T1000 (cell line): ENCODE measurements at places on chromosomes 4 and X.

- DNase-seq, result no peak
These were observed 78.8 kb downstream of the CBR4 start for GRCh38 chr4:168931215-168931650.

GRCh38 chrX:121831601-121832000 lies 784.2 kb downstream of the GLUD2 start:
- DNase-seq, result no peak

- no peak for DNase-seq
These were observed 488 bp downstream of the TBC1D25 start for GRCh38 chrX:48540028-48540375.

DNA sequence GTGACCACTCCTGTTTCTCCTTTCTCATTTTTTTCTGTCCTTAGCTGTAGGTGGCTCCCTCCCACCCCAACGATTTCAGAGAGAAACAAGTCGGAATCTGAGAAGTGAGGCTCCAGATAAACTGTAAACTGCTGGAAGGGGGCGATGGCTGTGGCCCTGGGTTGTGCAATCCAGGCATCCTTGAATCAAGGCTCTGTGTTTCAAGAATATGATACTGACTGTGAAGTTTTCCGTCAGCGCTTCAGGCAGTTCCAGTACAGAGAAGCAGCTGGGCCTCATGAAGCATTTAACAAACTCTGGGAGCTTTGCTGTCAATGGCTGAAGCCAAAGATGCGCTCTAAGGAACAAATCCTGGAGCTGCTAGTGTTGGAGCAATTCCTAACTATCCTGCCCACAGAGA lies 37.7 kb downstream of the ETDC start:
- no peak for DNase-seq

DNA sequence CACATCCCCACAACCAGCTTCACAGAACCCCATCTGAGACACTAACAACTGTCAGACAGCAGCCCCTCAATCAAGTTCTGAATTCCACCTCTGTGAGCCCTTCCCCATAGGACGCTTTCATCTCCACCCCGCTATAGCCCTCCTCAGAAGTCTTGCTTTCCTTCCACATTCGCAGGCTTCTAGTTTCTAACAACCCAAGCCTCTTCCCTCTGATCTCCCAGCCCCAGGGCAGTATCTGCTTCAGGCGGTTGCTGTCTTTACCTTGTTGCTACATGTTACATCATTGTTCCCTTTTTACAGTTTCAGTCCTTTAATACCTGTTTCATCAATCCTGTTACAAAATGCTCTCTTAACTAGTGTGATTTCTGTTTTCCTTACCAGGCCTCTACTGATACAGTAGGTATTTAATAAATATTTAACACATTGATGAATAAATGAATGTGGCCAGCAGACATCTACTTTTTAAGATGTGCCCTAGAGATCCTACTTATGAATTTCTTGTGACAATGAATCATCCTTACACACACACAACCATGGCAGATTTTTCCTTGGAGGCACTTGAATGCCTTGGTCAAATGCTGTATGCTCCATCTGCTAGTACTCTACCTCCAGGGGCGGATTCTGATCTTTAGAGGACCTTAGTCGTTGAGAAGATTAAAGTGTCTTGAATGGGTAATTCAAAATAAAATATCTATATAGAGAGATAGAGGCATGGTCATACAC lies 164.7 kb upstream of the SLIT2 start:
- no peak for DNase-seq

DNA sequence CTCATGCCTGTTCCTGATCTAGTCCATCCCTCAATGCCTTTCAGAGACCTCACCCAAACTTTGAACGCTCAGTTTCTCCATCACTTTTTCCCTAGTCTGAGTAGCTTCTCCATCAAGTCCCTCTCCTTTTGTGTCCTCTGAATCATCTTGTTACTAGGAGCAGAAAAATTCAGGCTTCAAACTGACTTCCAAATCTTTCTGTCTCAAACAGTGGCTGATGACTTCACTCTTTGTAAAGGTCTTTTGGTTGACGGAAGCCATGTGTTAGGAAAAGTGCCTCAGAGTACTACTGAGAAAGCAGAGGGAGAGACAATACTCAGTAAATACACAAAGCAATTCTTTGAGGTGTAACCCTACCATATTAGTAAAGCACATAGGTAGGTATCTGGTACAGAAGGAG lies 65.7 kb upstream of the CAMK2D start:
- no peak for DNase-seq

DNA sequence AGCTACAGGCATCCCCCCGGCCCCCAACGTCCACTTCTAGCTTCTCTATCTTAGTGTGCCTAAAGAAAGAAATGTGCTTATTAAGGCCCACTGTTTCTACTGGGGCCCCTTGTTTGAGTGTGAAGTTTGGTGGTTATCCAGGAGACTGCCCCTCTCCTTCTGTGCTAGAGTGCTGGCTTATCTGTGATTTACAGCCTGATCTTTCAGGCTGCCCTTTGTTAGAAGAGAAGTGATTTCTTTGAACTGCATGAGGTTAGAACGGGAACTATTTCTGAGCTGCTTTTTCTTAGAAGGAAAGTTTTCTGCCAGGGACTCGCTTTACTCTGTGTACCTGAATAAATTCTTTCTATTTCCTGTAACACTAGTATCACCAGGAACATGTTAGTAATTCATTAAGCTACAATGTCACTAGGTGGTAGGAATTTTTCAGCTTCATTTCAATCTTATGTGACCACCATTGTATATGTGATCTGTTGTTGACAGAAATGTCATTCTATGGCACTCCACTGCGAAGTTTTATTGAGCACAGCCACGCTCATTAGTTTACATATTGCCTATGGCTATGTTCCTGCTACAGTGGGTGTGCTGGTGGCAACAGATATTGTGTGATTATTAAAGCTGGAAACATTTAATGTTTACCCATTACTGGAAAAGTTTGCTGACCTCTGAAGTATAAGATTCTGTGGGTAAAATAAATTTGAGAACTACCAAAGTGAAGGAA lies 193.8 kb upstream of the CXorf51B start:
- no peak for DNase-seq

DNA sequence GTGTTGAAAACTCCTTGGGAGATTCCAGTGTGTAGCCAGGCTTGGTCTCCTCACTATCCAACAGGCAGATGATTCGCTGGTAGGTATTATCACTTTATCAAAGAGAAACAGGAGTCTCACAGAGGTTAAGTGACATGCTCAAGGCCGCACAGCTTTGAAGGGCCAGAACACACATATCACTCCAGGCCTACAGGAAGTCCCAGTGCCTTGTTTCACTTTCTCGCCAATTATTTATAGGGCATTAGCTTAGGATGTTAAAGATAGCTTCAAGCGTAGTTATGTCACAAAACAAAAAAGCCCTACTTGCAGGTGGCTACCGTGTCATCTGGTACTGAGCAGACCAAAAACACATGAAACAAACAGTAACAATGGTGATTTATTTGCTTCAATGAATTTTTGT lies 13.2 kb downstream of the ATP8A1 start:
- no peak for DNase-seq

- DNase-seq, result no peak
These were observed 79.0 kb downstream of the KLHL8 start for GRCh38 chr4:87141428-87141827.

- no peak for DNase-seq
These were observed 116.1 kb downstream of the KLHL13 start for GRCh38 chrX:118000518-118000917.

DNA sequence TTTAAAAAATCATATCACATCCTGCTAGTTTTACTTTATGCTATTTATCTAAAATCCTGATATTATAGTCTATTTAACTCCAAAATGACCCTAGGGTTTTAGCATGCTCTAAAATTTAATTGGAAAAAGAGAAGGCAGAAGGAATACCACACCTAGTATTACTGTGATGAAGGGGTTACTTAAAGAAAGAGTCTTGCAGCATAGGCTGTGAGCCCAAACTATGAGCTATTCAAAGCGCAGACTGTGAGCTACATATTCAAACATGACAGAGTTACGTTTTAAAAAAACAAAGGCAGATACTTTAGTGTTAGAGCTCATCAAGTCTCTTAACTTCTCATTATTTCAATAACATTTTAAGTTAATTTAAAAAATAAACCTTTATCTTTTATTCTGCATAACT lies 247.7 kb upstream of the ETNPPL start:
- DNase-seq, result no peak

GRCh38 chr4:76300012-76300411 lies 6.5 kb upstream of the STBD1 start:
- no peak for DNase-seq

- DNase-seq, result no peak
These were observed 2.4 kb downstream of the ZNF141 start for GRCh38 chr4:340011-340410.

GRCh38 chr4:19689511-19689910 lies 562.2 kb upstream of the SLIT2 start:
- DNase-seq, result no peak

GRCh38 chr4:113524096-113524495 lies 237.4 kb downstream of the CAMK2D start:
- DNase-seq, result no peak

DNA sequence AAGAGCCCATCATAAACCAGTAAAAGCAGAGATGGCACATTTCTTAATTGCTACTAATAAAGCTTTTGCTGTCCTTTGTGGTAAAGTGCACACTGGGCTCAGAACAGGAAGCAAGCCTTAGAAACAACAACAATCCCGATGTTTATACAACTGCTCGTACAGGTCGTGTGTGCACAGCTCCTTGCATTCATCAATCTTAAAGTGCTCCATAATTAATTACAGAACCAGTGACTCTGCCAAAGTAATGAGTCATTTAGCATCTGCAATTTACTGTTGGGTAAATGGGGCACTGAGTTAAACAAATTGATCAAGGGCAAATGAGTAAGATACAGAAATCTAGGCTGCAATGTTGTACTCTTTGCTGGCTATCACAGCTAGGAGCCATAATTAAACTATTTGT lies 61.3 kb upstream of the TXK start:
- no peak for DNase-seq

- no peak for DNase-seq
These were observed 94.9 kb downstream of the NXF2 start for GRCh38 chrX:102341867-102342266.

DNA sequence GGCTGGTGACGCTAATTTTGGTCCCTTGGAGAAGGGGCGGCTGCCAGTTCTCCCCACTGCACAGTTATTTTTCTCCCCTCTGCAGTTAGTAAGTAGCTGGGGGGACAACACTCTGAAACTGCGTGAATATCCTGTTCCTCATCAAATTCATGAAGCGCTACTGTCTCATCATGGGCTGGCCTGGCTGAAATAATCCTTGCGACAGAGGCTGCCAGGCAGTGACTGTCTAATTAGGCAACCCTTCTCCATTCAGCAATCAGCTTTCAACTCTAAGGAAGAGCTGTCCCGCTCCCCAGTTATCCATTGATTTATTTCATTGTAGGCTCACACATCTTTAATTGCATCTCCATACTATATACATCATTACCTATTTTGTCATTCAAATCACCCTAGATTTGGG lies 8.2 kb downstream of the SH3TC1 start:
- no peak for DNase-seq

DNA sequence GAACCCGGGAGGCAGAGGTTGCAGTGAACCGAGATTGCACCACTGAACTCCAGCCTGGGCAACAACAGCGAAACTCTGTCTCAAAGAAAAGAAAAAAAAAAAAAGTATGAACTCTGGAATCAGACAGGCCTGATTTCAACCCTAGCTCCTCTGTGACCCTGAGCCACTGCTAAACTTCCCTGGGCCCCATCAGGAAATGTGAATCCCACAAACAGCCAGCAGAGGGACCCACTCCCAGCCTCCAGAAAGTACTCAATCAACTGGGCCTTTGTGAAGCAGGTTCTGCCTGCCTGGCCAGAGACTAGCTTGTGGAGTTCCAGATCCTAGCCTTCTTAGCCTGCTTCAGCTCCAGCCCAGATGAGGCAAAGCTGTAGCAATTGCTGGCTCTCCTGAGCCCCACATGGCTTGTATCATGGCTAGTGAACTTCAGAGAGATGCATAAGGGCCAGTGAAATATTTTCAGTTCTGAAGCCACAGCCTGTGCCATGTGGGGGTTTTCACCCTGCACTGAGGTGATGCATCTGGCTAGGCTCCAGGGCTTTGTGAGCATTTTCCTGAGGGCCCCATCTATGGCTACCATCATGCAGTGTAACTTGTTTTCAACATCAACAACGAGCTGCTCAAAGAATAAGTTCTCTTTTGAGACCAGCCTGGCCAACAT lies 7.2 kb upstream of the IDS start:
- no peak for DNase-seq

GRCh38 chr4:157231525-157231924 lies 11.0 kb downstream of the GRIA2 start:
- DNase-seq, result no peak

GRCh38 chrX:39493168-39493567 lies 604.6 kb downstream of the BCOR start:
- no peak for DNase-seq

GRCh38 chr4:37452952-37453280 lies 208.4 kb downstream of the NWD2 start:
- no peak for DNase-seq

DNA sequence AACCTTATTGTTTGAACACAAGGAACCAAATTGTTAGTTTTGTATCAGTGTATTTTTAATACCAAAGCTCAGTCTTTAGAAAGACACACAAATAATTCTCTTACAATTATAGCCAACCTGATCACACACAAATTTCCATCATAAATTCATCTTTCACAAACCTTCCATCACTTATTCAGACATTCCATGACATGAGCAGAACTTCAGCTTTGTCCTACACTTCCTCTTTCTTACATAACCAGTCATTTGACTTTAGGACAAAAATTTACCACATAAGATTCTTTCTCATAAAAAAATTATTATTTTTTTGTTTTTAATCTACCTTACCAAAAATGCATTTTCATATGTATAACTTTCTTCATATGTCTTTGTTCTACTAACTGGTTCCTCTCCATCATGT lies 312.2 kb downstream of the GALNTL6 start:
- DNase-seq, result no peak

DNA sequence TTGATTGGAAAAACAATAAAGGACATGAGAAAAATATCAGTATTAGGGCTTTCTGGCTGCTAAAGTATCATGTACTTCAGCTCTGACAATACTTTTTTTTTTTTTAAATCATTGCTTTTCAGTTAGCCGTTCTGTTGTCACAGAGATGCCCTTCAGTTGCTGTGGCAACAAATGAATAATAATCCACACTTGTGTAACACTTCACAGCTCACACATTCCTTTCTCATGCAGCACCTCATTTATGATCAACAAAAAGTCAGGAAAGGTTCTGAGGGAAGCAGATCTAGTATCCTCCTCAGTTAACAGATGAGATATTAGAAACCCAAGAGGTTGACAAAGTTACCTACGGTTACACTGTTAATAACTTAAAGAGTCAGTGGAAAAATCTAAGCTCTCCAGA lies 444.2 kb upstream of the SLIT2 start:
- no peak for DNase-seq

GRCh38 chr4:138034871-138035270 lies 207.3 kb downstream of the SLC7A11 start:
- no peak for DNase-seq

- DNase-seq, result no peak
These were observed 11.7 kb upstream of the ZBTB33 start for GRCh38 chrX:120238933-120239332.

DNA sequence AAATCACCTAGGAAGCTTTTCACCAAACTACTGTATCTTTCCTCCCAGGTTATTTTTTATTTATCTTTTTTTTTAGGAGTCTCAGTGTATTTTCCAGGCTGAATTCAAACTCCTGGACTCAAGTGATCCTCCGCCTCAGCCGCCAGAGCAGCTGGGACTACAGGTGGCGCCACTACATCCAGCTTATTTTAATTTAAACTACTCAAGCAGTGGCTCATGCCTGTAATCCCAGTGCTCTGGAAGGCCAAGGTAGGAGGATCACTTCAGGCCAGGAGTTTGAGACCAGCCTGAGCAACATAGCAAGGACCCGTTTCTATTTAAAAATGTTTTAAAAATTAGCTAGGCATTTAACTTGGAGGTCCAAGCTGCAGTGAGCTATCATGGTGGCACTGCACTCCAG lies 37.8 kb downstream of the LEF1 start:
- no peak for DNase-seq
